ENCODE measurements at places on chromosomes 16 and 17.
A peak's percentile ranks its signal among the peaks of the same experiment; 100 is the strongest.

GRCh38 chr17:30225112-30225511 is 10.4 kb downstream of the SLC6A4 start:
- no peak for DNase-seq

DNA sequence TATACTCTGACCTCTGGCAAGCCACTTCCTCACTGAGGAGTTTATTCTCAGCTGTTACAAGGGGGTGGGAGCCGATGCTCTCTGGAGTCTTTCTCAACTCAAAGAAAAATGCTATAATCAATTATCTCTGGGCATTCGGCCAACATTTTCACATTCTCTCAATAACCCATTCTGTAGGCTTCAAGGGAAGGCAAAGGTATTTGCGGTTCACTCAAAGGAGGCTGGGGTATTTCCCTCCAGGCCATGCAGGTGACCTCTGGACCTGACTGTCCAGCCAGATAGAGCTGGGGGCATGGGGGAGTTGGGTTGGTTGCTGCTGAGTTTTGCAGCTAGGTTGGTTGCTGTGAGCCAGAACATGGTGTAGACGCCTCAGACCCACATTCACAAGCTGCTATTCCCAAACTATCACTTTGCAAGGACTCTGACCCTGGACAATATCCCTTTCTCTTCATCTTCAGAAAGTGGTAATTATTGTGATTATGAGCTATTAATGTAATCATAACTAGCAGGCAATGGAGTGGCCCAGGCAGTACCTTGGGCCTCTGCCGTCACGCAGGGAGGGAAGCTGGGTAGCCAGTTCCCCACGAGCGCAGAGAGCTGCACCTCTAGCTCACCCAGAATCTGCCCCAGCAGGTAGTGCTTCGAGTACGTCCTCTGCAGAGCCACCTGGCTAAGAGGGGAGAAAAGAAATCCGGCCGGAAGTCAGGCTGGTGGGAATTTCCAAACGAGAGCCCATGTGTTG is 42.1 kb downstream of the AIPL1 start:
- DNase-seq: no peak

DNA sequence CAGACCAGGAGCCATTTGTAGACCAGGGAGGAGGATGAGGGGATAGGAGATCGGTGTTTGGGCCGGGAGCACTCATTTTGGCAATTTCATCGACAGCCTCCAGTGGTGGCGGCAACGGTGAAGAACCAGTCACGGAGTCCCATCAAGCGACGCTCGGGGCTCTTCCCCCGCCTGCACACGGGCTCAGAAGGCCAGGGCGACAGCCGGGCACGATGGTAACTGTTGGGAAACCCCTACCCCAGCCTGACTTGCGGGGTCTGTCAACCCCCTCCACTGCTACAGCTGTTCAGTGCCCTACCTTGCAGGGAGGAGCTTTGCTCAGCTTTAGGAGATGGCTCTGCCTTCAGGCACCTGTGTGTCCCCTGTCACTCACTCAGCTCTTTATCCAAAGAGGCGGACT is 43.0 kb downstream of the OR1D5 start:
- no peak for DNase-seq

DNA sequence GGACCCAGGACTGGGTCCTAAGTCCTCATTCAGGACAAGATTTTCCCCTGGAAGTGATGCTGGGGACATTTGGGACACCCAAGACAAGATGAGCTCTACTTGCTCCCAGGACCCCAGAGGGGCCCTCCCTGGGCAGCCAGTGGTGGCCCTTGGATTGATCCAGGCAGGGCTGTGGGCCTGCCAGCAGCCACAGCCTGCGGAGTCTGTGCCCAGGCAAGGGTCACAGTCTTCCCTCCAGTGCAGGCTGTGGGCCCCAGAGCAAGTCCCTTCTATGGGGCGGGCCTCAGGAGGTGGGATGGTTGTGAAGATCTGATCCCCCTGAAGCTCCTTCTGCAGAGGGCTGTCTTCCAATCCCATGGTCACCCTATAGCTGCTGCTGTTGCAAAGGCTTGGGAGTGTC is 12.6 kb downstream of the CA7 start:
- DNase-seq: no peak

DNA sequence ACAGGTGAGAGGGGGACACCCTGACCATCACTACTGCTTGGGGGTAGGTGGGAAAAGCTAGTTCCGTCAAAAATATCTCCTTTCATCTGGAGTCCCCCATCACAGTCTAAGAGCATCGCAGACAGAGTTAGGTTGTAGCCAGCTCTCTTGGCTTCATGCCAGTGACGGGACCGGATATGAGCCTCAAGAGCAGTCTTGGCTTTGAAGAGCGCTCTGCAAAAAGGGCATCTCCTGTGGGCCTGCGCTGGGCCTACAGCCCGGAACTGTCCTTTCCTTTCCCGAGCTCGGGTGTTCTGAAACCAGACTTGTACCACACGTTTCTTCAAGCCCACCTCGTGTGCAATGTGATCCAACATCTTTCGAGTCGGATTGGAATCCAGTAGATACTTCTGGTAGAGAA is 253.6 kb downstream of the ZFHX3 start:
- DNase-seq: no peak

- peak; percentile 56 for DNase-seq
Observed at GRCh38 chr16:27449434-27450195, 47.6 kb downstream of the IL21R start.

- DNase-seq: no peak
Observed at GRCh38 chr17:57860414-57860999, 10.7 kb upstream of the MRPS23 start.

DNA sequence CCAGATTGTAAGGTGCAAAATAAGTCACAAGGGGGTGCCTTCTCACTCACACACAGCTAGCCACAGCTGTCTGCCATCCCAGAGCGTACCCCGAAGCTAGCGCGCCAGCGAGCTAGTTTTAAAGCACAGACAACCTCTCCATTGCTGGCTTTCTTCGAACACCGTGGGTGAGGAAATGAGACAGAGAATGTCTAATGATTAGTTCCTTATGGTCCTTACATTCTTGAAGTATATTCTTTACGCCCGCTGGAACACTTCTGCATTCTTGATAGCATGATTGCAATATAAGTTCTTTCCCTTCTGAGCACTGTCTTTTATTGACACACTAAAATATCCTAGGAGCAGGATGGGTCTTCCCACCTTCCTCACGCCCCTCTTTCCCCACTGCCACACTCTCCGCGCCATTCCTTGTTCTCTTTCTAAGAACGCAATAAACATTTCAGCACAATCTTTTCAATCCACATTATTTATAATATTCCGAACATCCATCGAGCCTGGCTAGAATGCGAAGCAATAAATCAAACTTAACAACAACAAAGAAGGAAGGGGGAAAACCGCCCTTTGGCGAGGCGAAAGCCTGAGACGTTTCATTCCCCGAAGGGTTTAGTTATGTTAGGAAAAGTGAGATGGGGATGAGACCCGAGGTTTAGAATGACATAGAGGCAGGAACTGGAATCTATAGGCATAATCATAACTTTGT is 251.3 kb downstream of the NTN1 start:
- DNase-seq: no peak

- DNase-seq: peak; percentile 43
Observed at GRCh38 chr16:66476328-66477027, 49.4 kb downstream of the BEAN1 start.
